ENCODE measurements at places on chromosomes 5 and 9.

DNA sequence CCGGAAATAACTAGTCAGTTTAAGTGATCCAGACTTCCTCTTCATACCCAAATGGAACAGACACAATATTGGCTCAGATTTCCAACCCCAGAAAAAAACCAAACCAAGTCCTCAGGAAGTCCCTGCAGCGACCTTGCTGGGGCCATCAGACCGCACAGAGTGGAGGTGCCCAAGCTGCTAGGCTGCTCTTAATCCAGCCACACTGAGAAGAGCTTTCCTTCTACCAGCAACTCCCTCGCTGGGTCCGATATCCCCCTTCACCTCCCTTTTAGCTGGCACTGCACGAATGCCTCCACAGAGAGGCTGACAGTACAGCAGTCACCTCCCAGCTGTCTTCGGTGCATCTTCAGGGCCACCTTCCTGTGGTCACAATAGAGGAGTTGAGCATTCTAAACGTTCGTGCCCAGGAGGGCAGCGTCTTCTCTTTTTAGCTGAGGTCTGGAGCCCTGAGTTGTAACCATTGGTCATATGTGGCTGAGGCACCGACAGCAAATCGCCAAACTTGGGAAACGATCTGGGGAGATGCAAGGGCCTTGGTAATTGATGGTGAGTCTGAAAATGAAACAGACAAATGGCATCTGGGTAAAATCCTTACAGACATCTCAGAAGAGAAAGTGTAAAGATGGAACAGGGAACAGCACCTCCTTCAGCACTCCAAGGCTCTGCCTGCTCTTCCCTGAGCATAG, 5.7 kb downstream of the NAIF1 start:
- H3K27ac ChIP-seq: peak overlapping the region; percentile 95
- H3K4me3 ChIP-seq: no peak overlapping the region
- peaks cover 42% of the 10 kb centered on the region for H3K4me1 ChIP-seq
- no peaks in the 10 kb centered on the region for H3K27me3 ChIP-seq
- no peak for DNase-seq
- peaks cover 18% of the 10 kb centered on the region for H3K36me3 ChIP-seq

- H3K27ac ChIP-seq: no peak overlapping the region
- no peak overlapping the region for H3K4me3 ChIP-seq
- H3K27me3 ChIP-seq: no peaks in the 10 kb centered on the region
- no peaks in the 10 kb centered on the region for H3K4me1 ChIP-seq
- no peak for DNase-seq
- no peaks in the 10 kb centered on the region for H3K36me3 ChIP-seq
Measured at GRCh38 chr5:89010512-89010911, 127.5 kb upstream of the MEF2C start.

- H3K4me3 ChIP-seq: no peak overlapping the region
- peaks cover 4% of the 10 kb centered on the region for H3K27me3 ChIP-seq
- H3K4me1 ChIP-seq: peaks cover 31% of the 10 kb centered on the region
- DNase-seq: no peak
- no peak overlapping the region for H3K27ac ChIP-seq
- H3K36me3 ChIP-seq: peaks cover 19% of the 10 kb centered on the region
Measured at GRCh38 chr9:35789541-35789940, 1.9 kb upstream of the NPR2 start.

GRCh38 chr5:73328640-73329039, 119.9 kb downstream of the FOXD1 start:
- H3K4me3 ChIP-seq: no peak overlapping the region
- no peaks in the 10 kb centered on the region for H3K4me1 ChIP-seq
- no peak overlapping the region for H3K27ac ChIP-seq
- peaks cover 15% of the 10 kb centered on the region for H3K36me3 ChIP-seq
- DNase-seq: no peak

GRCh38 chr5:138700581-138701362, 52.5 kb upstream of the CTNNA1 start:
- H3K4me1 ChIP-seq: peaks cover 39% of the 10 kb centered on the region
- H3K27me3 ChIP-seq: peaks cover 11% of the 10 kb centered on the region
- H3K36me3 ChIP-seq: no peaks in the 10 kb centered on the region
- no peak overlapping the region for H3K4me3 ChIP-seq
- H3K27ac ChIP-seq: peak overlapping the region; percentile 73
- no peak for DNase-seq

GRCh38 chr9:132562306-132562573, 20.2 kb upstream of the BARHL1 start:
- peaks cover 62% of the 10 kb centered on the region for H3K4me1 ChIP-seq
- H3K36me3 ChIP-seq: peaks cover 11% of the 10 kb centered on the region
- no peak for DNase-seq
- no peak overlapping the region for H3K27ac ChIP-seq
- peaks cover 44% of the 10 kb centered on the region for H3K27me3 ChIP-seq

DNA sequence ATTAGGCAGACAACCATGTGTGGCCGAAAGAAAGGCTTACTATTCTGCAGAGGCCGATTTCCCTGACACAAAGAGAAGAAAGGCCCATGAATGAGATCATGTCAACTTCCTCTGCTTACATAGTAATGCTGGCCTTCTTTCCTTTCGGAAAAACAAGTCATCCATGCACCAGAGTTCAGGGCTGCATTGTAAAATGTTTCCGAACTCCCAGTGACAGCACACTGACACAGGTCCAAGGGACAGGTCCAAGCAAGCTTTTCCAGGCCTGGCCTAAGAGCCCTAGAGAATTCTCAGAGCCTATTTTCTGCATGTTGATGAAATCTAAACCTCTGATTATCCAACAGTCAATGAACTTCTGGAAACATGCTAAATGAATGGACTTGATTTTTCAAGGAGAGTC, 140.9 kb downstream of the ZNF608 start:
- H3K4me3 ChIP-seq: no peak overlapping the region
- peak overlapping the region; percentile 96 for H3K27ac ChIP-seq

GRCh38 chr5:95184924-95185323, 100.0 kb downstream of the MCTP1 start:
- no peaks in the 10 kb centered on the region for H3K36me3 ChIP-seq
- no peak for DNase-seq
- H3K4me3 ChIP-seq: no peak overlapping the region
- no peaks in the 10 kb centered on the region for H3K4me1 ChIP-seq
- H3K27me3 ChIP-seq: peaks cover 4% of the 10 kb centered on the region

GRCh38 chr9:131140550-131140949, 15.2 kb downstream of the NUP214 start:
- H3K4me1 ChIP-seq: no peaks in the 10 kb centered on the region
- no peak overlapping the region for H3K4me3 ChIP-seq
- H3K27me3 ChIP-seq: no peaks in the 10 kb centered on the region
- no peak overlapping the region for H3K27ac ChIP-seq
- peaks cover 69% of the 10 kb centered on the region for H3K36me3 ChIP-seq

- peaks cover 5% of the 10 kb centered on the region for H3K27me3 ChIP-seq
- no peak overlapping the region for H3K4me3 ChIP-seq
- no peaks in the 10 kb centered on the region for H3K4me1 ChIP-seq
- no peaks in the 10 kb centered on the region for H3K36me3 ChIP-seq
- DNase-seq: no peak
- no peak overlapping the region for H3K27ac ChIP-seq
Measured at GRCh38 chr5:167908606-167909005, 382.8 kb upstream of the WWC1 start.

DNA sequence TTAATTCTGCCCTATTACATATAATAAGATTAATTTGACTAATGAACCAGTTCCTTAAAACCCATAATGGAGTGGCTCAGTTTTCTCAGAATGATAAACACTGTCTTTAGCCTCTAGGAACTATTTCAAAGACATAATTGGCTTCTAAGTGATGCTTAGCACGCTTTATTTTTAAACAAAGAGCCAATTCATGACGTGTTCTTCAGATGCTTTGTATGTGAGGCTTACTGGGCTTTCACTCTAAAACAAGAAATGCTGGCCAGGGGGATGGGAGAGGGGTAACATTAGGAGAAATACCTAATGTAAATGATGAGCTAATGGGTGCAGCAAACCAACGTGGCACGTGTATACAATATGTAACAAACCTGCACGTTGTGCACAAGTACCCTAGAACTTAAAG, 7.6 kb upstream of the SFXN1 start:
- no peak for DNase-seq
- peaks cover 31% of the 10 kb centered on the region for H3K27me3 ChIP-seq
- no peak overlapping the region for H3K4me3 ChIP-seq
- peaks cover 10% of the 10 kb centered on the region for H3K4me1 ChIP-seq

DNA sequence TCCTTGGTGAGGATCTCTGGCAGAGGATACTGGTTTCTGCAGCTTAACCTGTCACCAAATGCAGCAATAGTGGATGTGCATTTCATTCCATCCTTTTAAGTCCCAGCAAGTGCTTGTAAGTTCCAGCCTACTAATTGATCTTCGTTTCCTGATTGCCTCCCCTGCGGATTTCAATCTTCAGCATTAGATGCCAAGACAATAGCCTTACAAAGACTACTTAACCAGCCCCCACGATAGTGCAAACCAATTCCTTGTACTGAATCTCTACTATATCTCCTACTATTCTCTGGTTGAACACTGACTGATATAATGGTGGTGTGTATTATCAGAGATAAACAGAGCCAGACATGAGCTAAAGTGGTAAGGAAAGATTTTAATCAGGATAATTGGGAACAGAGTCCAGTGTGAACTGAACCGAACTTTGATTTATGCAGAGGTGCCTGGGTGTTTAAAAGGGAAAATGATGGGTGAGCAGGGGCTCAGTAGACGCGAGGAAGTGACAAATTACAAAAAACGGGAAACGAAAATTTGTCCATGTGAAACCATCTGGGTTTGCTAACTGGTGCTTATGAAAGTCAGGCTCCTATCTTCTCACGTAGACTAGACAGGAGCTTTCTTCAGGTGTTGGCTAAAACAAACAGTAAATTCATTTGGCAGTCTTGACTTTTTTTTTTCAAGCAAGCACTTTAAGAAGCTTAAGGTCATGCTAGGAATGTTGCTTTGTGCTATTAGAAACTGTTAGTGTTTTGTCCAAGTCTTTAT, 106.9 kb upstream of the ST8SIA4 start:
- H3K36me3 ChIP-seq: no peaks in the 10 kb centered on the region
- H3K27ac ChIP-seq: peak overlapping the region; percentile 11
- no peaks in the 10 kb centered on the region for H3K4me1 ChIP-seq
- H3K27me3 ChIP-seq: no peaks in the 10 kb centered on the region

All from nephron progenitor cell (in vitro differentiated cells).